ENCODE measurements at places on chromosomes 6 and 20. TPM values are rescaled to one million over a fixed set of nuclear protein-coding genes. Genes with fewer than 3 reads are reported as not detected.

DNA sequence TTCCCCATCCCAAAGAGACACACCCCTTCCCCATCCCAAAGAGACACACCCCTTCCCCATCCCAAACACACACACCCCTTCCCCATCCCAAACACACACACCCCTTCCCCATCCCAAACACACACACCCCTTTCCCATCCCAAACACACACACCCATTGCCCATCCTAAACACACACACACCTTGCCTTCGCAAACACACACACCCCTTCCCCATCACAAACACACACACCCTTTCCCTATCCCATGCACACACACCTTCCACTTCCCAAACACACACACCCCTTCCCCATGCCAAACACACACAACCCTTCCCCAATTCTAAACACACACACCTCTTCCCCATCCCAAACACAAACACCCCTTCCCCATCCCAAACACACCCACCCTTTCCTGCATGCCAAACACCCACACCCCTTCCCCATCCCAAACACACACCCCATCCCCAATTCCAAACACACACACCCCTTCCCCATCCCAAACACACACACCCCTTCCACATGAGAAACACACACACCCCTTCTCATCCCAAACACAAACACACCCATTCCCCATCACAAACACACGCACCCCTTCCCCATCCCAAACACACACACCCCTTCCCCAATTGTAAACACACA is 315.3 kb downstream of the KIF16B start:
- no peak overlapping the region for H3K27ac ChIP-seq
- H3K4me1 ChIP-seq: no peaks in the 10 kb centered on the region

The MTRF1L gene
- 13.9 TPM for total RNA-seq

The SYCP2L gene
- total RNA-seq: 5.3 TPM

- H3K4me3 ChIP-seq: no peak overlapping the region
- no peak for DNase-seq
- peaks cover 12% of the 10 kb centered on the region for H3K27me3 ChIP-seq
- no peak overlapping the region for H3K27ac ChIP-seq
- H3K36me3 ChIP-seq: no peaks in the 10 kb centered on the region
- H3K4me1 ChIP-seq: peaks cover 7% of the 10 kb centered on the region
Measured at GRCh38 chr6:1616701-1617463, 7.2 kb downstream of the FOXC1 start.

DNA sequence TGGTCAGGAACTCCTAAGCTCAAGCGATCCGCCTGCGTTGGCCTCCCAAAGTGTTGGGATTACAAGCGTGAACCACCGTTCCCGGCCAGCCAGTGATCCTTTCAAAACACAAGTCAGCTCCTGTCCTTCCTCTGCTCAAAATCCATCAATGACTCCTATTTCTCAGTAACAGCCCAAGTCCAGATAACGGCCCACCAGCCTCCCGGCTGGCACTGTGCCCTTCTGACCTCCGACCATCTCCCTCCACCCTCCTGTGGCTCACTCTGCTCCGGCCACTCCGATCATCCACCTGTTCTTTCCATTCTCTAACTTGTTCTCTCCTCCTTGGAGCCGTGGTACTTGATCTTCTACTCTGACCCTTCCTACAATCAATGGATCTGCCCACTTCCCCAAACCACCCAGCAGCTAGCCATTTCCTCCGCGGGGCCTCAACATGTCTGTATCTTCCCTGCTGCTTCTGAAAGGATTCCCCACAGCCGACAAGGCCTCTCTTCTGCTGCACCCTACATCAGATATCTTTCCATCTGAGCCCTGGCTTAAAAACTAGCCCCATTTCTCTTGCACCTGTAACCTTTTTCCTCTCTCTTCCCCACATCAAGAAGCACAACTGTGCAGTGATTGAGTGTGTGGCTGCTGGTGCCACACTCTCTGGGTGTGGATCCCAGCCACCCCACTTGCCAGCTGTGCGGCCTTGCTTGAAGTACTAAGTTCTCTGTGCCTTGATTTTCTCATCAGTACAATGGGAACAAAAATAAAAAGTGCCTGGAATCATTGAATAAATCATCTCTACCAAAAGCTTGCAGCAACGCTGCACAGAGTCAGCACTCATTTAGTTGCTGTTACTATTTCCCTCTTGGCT is 6.1 kb upstream of the ZMYND8 start:
- H3K4me3 ChIP-seq: no peak overlapping the region
- H3K27me3 ChIP-seq: no peaks in the 10 kb centered on the region
- no peak for DNase-seq
- H3K27ac ChIP-seq: peak overlapping the region; percentile 28

The CNR1 gene
- 18.3 TPM for total RNA-seq

- DNase-seq: peak; percentile 29
- no peak overlapping the region for H3K4me3 ChIP-seq
- no peaks in the 10 kb centered on the region for H3K4me1 ChIP-seq
- no peak overlapping the region for H3K27ac ChIP-seq
Measured at GRCh38 chr6:92979281-92979680, 440.1 kb downstream of the EPHA7 start.
